ENCODE measurements at places on chromosomes 2 and 18. TPM values are rescaled to one million over a fixed set of nuclear protein-coding genes. Genes with fewer than 3 reads are reported as not detected.

Gene KLHL29
- 4.6 TPM for total RNA-seq

DNA sequence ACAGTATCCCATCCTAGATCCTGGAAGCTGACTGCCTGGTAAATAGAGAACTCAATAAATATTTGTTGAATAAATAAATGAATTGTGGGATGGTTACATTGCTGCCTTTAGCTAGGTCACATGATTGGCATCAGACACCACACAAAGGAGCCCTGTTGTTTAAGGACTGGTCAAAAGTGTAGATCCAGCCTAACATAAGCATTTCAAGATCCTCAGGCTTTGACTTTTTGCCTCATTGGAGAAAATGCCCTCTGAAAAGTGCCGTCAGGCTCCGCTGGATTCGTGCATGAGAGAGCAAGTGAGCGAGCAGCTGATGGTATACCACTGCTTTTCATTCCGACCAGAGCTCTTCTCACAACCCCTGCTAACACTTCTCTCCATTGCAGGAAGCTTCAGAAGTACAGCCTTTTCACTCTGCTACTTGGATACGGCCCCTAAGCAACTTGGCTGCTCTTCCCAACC, 1.3 kb upstream of the ZNF24 start:
- no peak for DNase-seq

GRCh38 chr2:160666154-160667060, 172.8 kb upstream of the RBMS1 start:
- peak; percentile 91 for DNase-seq

DNA sequence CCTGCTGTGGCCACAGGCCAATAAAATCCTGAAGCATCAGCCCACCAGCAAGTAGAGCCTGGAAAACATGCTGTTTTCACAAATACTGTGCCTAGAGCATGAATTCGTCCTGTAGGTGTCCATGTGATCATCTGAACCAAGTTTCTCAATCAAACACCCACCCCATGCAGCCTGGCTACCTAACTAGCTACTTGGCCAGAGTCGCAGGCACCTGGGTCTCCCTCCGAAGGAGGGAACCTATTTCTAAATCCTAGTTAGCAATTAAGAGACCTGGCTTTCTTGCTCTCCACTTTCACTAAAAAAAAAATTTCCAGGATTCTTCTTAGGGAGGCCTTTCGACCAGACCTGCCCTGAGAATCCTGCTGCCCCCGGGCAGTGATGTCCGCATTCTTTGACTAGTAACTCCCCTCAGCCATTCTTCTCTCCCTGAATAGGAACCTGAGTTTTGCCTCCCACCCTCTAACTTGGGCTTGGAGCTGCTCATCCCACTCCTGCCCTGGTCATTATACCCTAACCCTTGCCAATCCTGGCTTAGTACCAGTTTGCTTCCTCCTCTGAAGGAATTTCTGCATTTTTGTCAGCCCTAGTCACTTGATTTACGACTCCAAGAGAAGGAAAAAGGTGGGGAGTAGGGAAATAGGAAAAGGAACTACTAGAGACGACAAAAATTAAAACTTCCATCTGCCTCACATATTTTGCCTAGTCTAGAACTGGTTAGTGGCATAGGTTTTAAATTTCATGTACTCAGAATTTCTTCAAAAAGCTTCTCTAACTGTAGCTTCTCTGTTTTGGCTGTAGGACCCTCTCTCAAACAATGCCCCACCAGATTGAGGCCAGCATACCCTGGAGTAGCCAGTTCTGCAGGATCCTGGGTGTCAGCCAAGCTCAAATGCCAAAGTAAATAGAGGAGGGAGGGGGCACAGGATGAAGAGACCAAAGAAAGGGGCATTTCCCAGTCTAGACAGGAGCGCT, 25.4 kb upstream of the TANK start:
- DNase-seq = peak; percentile 66

DNA sequence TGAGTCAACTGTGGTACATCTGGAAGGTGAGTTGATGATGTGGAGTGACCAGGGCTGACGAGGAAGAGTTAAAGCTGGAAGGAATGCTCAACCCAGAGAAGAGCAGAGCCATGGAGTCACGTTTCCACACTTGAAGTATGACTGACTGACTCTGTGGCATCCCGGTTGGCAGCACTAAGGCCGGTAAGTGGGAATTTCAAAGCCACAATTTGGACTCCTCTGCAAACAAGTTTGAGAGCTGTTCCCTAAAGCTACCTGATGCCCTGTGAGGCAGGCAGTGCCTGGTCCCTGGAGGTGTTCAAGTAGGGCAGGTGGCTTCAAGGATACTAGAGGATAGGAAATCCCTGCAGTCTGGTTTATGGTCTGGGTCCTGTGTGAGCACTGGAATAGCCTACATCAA, 69.3 kb upstream of the ITGB6 start:
- no peak for DNase-seq
